NCI-H1417 treated with DMSO at 0.1 percent for 48 hours (cell line): ENCODE measurements at places on chromosomes 7 and 10.

DNA sequence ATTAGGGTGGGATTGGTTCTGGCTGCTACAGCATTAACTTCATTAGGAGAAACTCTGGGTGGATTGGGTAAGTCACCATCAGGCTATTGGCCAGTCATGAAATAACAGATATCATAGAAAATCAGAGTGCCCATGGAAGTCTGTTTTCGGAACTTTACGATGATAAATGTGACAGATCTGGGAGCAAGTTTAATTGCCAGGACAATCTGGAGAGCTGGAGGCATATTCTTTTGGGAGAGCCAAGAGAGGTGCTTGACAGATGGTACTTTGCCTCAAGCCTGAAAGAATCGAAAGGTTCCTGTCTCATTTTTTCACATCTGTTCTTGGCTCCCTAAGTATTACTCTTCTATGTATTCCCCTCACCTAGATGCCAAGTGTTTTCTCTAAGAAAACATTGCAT, 369.9 kb downstream of the CNTNAP2 start:
- DNase-seq, result no peak

DNA sequence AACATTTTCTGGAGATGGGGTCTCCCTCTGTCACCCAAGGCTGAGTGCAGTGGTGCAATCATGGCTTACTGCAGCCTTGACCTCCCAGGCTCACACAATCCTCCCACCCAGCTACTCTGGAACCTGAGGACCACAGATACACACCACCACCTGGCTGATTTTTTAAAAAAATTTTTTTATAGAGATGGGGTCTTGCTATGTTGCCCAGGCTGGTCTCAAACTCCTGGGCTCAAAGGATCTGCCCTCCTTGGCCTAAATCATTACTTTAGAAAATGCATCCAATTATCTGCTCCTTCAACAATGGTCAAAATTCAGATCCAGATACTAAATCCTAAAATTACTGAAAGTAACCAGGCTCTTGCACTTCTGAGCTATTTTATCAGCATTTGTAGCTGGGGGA, 55.2 kb downstream of the CTBP2 start:
- DNase-seq, result no peak

- no peak for DNase-seq
Observed at GRCh38 chr7:80386686-80387085, 125.2 kb downstream of the GNAT3 start.

DNA sequence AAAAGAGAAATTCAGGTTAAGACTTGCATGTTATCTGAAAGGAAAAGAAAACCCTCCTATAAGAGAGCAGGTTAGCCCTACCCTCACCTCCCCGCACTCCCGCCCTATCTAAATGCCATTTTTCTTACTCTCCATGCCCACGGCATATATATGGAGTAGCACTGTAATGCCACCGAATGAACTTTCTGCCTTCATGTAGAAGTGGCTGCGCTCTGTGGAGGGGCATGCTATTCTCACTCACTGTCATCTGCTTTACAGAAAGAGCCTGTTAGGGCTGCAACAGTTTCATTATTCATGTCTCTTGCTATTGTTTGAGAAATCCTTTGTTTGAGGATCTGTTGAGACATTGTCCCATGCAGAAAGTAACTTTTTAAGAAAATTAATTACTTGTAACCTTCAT, 1190.6 kb downstream of the SORCS1 start:
- no peak for DNase-seq

DNA sequence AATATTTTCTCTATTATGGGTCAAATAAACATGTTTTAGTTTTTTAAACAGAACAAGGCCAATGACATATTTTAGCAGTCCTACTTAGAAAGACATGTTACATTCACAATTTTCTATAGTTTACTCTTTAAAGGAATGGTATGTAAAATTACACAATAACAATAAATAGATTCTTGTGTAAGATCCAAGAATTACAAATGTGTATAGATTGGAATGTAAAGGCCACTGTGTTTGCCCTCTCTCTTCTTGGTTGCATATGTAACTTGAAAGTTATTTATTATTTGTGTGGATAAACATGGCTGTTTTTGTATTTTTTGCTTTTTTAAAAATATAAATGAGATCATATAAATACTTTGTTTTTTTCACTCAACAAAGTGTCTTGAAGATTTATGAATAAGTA, 979.3 kb upstream of the CELF2 start:
- DNase-seq, result no peak

GRCh38 chr10:71767420-71768035, 5.8 kb downstream of the VSIR start:
- DNase-seq, result no peak

- DNase-seq, result no peak
Observed at GRCh38 chr10:117761695-117762094, 219.1 kb downstream of the EMX2 start.

- DNase-seq, result no peak
Observed at GRCh38 chr10:29150010-29150409, 138.9 kb upstream of the LYZL1 start.

GRCh38 chr7:20211376-20211775, 5.8 kb downstream of the MACC1 start:
- DNase-seq, result no peak

GRCh38 chr10:128883231-128884032, 583.6 kb upstream of the MGMT start:
- no peak for DNase-seq

DNA sequence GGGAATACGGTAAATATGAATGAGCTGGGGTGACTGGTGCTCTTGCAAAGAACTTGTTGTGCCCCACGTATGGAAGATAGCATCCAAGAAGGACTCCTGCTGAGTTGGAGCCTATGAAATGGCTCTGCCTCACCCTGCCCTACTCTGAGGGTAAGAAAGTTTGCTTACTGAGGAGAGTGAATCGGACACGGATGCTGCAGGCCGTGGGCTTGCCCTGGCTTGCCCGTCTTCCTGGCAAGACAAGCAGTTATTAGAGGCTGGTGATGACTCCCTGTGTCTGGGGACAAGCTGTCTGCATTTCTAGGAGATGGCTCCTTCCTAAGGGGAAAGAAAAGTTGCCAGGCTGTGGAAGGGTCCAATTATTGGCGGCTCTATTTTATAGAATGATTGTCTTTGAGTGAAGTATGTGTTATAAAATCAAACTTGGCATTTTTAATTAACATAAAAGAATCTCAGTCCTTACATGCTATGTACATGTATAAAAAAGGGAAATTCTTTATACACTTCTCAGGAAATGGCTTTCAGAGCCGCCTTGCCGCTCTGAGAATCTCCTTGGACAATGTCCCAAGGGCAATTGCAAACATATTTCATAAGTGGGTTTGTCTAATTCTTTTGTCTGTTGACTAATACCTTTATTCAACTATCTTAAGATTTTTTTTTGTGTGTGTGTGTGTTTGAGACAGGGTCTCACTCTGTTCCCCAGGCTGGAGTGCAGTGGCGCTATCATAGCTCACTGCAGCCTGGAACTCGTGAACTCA, 64.6 kb downstream of the CYP26A1 start:
- no peak for DNase-seq

DNA sequence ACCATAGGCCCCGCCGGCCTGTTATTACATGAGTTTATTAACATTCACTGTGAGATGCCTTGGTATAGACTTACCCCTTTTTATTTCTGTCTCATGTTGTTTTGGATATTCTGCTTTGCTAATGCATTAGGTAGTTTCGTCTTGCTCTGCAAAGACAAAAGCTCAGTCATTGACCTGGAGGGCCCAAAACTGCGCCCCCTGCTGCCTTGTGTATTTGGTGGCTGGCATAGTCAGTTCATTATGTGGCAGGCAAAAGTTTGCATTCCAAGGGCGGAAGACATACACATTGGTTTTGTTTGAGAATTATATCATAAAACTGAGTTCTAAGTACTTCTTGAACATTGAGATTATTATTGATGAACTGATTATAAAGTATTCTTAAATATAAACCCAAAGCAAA, 372.5 kb downstream of the SDK1 start:
- no peak for DNase-seq

GRCh38 chr10:61628875-61629513, 33.7 kb upstream of the CABCOCO1 start:
- no peak for DNase-seq

- no peak for DNase-seq
Observed at GRCh38 chr7:115097175-115097671, 175.3 kb downstream of the MDFIC start.

GRCh38 chr10:26544932-26545331, 106.8 kb downstream of the APBB1IP start:
- DNase-seq, result no peak

DNA sequence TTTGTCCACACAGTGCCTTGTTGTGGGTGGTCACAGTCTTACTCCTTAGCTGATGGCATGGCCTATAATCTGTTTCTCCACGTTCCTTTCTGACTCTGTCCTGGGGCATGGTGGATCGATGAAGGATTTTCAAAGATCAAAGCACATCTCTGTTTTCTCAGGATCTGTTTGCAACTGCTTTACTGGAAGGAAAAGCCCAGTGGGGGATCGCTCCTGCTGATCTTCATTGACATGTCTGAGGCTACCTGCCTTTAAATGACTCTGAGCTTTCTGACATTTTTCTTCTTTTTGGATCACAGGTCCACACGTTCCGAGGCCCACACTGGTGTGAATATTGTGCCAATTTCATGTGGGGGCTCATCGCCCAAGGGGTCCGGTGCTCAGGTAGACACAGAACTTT, 68.0 kb upstream of the PRR15 start:
- DNase-seq, result no peak

GRCh38 chr7:109659261-109659660, 1089.6 kb downstream of the DNAJB9 start:
- DNase-seq, result no peak

- no peak for DNase-seq
Observed at GRCh38 chr10:42975005-42975493, 101.8 kb upstream of the RET start.
